ENCODE measurements at places on chromosomes 3 and 15. TPM values are rescaled to one million over a fixed set of nuclear protein-coding genes. Genes with fewer than 3 reads are reported as not detected.

GRCh38 chr3:95654570-95655362 is 1159.6 kb upstream of the EPHA6 start:
- no peak for DNase-seq

Gene COL6A6
- not detected for polyA plus RNA-seq

Gene B3GNT5
- 0.22 TPM for polyA plus RNA-seq

Gene GOLGA6A
- not detected for polyA plus RNA-seq

DNA sequence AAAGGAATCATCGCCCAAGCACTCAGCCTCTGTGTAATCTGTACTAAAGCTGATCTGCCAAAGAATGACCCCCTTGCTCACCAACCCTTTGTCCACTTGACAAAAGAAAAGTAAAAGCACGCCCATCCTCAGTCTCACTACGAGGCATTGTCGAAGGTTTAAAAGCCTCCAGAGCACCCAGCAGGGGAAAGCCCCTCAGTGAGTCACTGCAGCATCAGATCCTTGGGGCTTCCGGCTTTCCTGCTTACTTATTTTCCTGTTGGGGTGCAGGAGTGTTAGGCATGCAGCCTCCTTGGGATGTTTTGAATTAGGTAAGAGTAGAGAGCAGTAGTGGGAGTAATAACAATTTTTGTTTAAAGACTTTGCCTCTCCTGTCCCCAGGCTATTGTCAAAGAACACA is 216.1 kb downstream of the MTHFS start:
- no peak for DNase-seq

Gene RNF13
- 53.2 TPM for polyA plus RNA-seq

DNA sequence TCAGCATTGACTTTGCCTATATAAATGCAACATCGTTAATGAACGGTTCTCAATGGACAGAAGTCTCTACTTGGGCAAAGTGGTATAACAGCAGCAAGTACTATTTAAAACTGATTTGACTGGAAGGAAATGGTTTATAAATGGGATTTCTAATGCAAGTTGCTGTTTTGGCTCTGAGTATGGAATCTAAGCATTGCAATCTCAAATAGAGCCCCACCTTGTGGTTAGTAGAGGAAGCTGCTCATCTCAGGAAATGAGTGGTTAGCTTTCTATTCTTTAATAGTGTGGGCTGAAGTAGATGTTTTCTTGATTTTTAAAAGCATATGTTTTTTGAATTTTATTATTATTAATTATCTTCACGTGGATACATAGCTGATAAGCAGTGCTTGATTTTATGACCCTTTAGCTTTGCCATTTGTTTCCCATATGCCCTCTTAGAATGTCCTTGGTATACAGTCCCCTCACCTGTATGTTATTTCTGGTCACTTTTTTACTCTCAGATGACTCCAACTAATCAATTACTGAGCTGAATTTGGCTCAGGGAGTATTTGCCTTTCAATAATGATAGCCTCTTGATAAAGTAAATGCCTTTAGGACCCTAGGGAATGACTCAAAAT is 67.1 kb downstream of the OXSM start:
- peak; percentile 65 for DNase-seq

DNA sequence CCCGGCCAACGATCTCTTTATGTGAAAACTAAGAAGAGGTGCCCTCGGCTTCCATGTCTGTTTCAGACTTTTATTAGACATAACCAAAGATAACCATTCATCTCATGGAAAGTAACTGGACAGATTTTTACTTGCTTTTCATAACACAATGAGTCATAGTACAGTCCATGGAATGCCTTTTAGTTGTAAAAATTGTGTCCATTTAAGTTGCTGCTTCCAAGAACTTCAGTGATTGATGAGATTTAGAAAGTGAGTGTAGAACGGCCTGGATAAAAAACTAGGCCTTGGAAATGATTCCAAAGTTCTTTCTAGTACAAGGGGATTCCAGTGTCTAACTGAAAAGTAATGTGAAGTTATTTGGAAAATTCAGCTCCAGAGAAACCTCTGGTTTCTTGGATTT is 10.8 kb downstream of the EIF2AK4 start:
- no peak for DNase-seq
